ENCODE measurements at places on chromosomes 6 and 20.

- no peak for DNase-seq
Observed at GRCh38 chr6:39079197-39080125, 30.9 kb downstream of the GLP1R start.

DNA sequence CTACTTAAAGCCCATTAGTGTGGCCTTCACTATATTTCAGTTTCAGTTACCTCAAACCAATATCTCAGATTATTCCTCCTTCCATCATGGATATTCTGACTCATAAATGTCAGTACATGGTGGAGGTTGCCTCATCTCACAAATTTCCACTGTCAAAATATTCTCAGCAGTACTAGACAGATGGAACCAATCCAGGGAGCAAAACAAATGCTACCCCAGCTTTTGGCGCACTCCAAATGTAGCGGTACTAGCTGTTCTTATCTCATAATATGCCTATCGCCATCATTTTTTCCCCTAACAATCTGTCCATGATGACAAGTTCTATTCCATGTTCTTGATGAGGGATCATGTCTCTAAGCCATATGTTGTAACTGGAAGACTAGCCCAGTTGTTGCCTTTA is 1026.1 kb downstream of the KIF16B start:
- DNase-seq: no peak

DNA sequence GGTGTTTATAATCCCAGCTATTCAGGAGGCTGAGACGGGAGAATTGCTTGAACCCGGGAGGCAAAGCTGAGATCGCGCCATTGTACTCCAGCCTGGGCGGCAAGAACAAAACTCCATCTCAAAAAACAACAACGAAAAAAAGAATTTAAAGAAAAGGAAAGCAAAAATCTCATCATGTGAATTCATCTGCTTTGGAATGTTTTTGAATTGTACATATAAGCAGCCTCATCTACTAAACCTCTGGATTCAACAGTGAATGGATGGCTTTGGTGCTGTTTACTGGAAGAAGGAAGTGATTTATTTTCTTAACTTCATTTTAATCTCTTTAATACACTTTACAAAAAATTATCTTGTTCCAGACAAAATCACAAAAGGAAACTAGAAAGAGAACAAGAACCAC is 51.8 kb upstream of the PNRC1 start:
- no peak for DNase-seq

DNA sequence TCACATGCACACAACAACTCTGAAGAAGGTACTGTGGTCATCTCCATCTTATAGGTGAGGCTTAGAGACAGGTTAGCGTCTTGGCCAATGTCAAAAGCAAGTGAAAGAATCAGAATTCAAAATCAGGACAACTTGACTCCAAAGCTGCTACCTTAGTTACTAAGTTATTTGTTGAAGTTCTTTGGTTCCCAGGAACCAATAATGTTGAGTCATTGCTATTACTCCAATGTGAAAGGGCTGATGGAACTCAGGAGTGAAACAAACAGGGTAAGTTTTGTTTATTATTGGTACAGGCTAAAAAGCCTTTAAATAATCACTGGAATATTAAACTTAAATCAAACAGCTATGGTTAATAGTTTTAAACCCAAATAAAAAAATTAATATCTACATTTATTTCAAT is 111.1 kb downstream of the PDSS2 start:
- no peak for DNase-seq

DNA sequence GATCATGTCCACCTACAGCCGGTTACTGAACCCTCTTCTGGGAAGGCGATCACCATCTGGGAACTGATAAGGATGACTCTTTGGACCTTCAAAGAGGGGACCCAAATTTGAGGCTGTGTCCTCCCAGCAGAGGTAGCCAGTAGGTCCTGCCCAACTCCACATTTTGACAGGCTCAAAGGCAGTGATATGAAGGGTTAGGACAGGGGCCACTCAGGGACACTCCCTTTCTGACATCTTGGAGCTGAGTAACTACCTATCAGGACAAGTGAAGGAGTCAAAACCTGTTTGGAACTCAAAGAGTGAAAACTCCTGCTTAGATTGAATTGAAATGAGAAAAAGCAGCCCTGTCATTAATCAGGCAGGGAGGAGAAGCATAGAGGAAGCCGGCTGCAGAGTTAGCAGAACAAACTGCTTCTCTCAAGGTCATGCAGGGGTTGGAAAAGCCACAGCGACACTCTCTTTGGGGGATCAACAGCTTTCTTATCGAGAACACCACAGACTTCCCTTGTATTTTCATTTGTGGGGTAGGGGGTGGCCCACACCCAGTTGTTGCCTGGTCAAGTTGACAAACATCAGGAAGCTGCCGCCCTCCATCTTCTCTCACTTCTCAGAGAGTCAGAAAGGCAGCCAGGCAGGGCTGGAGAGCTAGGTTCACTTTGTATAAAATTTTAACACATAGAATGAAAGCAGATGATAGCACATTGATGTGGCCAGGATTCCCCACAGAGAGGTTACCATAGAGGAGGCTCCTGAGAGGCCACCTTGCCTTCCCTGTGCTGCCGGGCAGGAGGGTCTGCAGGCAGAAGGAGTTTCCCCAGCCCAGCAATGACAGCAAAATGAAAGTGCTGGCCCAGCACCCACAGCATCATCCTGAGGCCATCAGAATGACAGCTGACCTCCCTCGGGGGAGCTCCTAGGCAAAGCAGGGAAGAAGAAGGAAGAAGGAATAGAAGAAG is 47.6 kb downstream of the AGPAT4 start:
- no peak for DNase-seq

DNA sequence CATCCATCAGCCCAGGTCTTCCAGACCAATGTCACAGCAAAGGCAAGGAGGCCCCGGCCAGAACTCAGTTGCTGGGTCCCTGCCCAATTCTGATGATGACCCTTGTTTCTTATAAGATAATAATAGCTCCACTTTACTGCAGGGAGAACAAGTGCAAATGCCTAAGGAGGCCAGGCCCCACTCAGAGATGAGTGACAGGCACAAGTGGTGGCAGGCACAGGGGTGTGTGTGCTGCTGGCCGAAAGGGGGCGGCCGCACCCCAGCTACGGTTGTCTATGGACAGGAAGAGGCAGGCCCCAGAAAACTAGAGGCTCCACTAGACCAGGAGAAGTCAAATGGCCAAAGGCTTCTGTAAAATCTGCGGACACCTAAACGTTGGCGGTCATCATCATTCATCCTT is 28.6 kb downstream of the GNAS-AS1 start:
- DNase-seq: no peak

GRCh38 chr6:75397656-75398465 is 95.7 kb downstream of the FILIP1 start:
- DNase-seq: no peak

DNA sequence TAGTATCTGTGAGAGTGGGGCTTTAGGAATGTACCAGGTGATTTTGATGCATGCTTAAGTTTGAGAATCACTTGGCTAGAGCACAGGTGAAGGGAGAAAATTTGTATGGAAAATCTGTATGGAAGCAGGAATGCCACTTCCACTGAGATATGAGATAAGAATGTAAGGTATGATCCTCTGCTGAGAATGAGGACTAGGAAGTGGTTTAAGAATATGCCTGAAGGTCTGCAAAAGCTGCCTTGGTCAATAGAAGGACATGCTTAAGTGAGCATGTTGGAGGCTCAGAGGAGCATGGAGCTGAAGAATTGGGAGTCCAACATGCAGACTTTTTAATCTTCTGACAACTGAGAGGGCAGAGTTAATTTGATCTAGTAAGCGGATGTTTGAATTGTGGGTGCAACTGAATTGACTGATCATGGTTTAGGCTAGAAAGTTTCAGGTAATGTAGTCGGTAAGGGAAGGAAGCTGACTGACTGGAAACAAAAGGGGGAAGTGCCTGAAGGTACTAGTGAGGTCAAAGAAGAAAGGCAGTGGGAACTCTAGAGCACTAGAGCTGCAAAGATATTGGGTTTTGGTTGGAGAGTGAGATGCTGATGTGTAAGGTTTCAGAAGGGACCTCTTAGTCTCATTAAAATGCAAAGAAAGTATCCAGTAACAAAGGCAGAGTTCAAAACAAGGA is 28.6 kb upstream of the NOTCH4 start:
- no peak for DNase-seq

GRCh38 chr6:6515691-6516607 is 72.6 kb upstream of the LY86 start:
- no peak for DNase-seq

DNA sequence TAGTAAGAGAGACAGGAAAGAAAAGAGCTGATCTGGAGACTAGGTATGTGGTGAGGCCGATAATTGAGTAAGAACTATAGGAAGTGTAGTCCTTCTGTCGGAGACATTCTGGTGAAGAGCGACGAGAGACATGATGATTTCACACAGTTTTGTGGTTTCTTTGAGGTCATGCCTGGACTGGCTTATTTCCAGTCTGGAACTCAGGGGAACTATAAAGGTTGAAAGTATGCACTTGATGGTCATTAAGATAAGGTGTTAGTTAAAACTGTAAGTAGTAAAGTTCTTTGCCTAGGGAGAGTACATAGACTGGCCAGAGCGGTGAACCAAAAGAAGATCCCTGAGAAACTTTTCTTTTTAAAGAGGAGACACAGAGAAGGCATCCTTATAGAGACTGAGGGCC is 68.8 kb downstream of the RFX6 start:
- DNase-seq: no peak

GRCh38 chr6:31705931-31706330 is 735 bp upstream of the LY6G6F start:
- no peak for DNase-seq

GRCh38 chr20:39717936-39718335 is 755.8 kb downstream of the DHX35 start:
- DNase-seq: no peak

- DNase-seq: no peak
Observed at GRCh38 chr20:17228624-17229061, 1.8 kb downstream of the PCSK2 start.

DNA sequence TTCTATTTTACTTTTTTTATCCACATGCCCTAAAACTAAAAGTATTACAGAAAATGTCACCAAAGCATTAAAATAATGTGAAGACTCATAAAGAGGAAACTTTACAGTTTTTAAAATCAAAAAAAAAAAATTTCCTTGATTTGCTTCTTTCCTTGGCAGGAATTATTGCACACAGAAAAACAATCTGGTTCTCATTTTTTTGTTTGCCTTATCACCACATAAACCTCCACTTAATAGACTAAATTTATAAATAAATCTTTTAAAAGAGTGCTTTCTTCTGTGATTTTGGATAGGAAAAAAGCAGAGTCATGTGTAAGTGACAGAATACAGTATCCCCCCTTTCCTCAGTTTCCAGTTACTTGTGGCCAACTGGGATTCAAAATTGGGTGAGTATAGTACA is 695.1 kb upstream of the CITED2 start:
- DNase-seq: no peak

GRCh38 chr20:9137001-9137400 is 68.1 kb downstream of the PLCB4 start:
- DNase-seq: no peak

GRCh38 chr6:154139892-154140291 is 100.9 kb downstream of the OPRM1 start:
- no peak for DNase-seq

- no peak for DNase-seq
Observed at GRCh38 chr20:21517566-21518277, 3.9 kb upstream of the NKX2-2 start.

DNA sequence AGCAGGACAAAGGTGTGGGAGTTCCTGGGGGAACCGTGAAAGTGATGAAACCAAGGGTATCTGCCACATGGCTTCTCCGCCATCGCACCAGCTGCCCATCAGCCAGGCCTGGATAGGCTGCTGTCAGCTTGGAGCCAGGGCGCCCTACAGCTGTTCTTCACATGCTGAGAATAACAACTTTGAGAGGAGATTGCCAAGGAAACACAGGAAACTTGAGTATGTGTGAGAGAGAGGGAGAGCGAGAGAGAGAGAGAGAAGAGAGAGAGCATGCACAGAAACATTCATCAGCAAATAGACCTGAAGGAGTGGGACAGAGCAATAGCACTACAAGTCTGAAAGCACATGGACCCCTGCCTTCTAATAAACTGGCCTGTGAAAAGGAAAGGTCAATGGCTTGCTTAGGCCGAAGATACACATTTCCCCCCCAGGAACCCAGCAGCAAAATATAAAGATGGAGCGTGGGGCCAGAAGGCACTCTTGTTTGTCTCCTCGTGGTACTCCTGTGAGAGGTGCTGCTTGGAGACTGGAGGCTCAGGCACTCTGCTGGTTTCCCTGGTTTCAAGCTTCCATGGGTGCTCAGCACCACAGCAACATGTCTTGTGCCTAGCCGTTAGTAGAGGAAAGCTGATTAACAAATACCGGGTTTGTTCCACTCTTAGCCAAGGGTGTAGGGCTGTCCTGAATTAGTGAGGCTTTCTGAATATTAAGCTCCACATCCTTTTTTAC is 53.0 kb downstream of the SNAP25 start:
- no peak for DNase-seq

- no peak for DNase-seq
Observed at GRCh38 chr6:13827032-13827431, 12.7 kb upstream of the MCUR1 start.

GRCh38 chr20:52624281-52624680 is 347.9 kb upstream of the TSHZ2 start:
- DNase-seq: no peak

DNA sequence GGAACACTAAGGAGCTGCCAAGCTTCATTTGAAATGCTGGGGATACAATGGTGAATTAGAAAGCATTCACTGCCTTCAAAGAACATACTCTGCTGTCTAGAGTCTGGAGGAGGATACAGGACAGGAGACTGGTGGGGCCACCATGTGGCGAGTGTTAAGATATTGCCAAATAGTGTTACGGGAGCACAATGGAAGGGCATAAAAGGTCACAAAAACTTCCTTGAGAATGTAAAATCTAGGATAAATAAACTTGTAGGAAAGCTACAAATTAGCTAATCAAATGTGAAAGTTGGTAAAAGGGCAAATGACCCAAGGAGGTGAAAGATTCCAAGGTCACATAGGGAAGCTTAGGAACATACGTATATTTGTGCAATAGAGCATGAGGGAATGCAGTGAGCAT is 271.7 kb downstream of the RFPL4B start:
- DNase-seq: no peak

DNA sequence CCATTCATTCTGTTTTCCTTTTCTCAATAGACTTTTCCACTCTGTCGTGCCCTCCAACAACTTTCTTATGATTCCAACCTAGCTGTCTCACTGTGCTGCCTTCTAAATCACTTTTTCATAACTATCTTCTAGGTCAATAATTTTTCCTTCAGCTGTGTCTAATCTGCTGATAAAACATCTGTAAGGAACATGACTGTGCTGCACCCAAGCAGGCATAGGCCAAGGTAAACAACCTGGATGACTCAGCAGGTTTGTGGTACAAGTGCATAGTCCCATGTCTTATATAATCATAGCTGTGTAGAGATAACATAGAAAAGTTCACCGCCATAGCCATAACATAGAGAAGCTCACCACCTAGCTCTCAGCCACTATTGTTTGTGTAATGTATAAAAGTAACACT is 332.3 kb downstream of the PLCB1 start:
- no peak for DNase-seq

Data from left renal pelvis (tissue), 4 donors.